ENCODE measurements at places on chromosomes 4 and X.

DNA sequence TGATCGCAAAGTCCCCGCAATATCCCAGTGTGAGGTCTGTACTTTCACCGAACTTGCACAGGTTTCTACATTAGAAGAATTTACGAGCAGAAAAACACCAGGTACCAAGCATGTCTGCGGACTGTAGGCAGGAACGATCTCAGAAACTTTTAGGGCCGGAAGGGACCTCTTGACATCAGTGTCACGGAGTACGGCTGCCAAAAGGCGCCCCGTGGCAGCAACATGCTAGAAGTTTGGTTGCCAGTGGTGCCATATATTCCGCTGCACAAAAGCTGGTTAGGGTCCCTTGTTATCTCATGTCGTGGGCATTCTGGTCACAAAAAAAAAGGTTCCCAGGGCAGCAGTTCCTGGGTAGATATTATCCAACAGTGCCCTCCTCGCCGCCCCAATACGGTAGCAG is 61.0 kb upstream of the DCAF8L1 start:
- DNase-seq = no peak

DNA sequence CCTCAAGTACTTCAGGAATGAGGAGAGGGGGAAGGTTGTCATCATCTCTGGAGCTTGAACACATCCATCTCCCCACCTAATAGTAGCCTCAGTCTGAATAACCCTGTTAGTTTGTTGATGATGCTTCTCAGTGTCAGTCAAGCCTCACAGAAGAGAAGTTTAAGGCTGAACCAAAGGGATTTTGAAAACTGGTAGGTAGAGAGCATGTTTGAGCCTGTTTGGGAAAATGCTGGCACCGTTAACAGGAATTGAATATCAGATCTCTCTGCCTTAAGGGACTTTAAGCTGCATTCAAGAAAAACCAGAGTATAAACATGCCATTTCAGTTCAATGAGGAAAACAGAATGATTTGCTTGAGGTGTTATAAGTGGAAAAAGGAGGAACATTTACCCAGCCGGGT is 73.1 kb downstream of the MAPK10 start:
- no peak for DNase-seq

- no peak for DNase-seq
Observed at GRCh38 chr4:19038231-19038630, 1016.7 kb upstream of the LCORL start.

DNA sequence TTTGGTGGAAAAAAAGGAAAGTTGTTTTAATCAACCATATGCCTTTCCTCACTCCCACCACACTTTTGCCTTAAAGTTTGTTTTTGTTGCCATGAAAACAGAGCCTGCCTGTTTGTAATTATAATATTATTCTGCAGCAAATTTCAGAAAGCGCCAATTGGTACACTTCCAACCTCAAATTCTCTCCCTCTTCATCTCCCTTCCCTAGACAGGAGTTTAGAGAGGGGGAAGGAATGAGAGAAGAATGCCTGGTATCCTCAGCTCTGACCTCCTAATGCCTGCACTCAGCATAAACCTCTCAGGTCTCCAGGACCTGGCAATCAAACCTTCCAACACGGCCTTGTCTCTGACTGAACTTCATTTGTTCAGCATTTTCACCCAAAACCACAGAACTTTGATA is 138.4 kb upstream of the HCCS start:
- no peak for DNase-seq

DNA sequence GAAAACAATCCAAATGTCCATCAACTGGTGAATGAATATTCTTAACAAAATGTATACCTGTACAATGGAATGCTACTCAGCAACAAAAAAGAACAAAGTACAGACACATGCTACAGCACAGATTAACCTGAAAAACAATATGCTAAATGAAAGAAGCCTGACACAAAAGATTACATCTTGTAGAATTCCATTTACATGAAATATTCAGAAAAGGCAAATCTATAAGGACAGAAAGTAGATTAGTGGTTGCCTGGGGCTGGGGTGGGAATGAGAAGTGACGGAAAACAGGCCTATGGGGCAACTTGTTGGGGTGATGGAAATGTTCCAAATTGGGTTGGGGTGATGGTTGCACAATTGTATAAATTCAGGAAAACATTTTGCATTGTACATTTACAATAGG is 219.1 kb upstream of the GPC4 start:
- no peak for DNase-seq

DNA sequence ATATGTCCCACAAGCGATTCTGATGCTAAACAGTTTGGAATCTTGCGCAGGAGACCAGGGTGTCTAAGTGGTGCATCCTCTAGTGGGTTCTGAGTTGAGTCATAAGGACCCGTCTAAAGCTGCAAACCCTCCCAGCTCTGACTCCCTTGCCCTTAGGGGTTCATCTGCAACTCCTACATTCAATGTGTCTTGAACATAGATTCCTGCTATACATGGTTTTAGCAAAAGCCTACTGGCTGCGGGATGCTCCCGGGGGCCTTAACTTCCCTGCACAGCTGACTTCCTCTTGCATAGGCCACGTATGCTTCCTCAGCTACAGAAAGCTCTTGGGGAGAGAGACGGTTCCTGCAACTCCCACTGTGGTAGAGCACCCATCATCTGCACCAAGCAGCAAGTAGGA is 236.7 kb downstream of the EVC2 start:
- DNase-seq = no peak

GRCh38 chr4:7170012-7170411 is 22.3 kb upstream of the SORCS2 start:
- DNase-seq = no peak

DNA sequence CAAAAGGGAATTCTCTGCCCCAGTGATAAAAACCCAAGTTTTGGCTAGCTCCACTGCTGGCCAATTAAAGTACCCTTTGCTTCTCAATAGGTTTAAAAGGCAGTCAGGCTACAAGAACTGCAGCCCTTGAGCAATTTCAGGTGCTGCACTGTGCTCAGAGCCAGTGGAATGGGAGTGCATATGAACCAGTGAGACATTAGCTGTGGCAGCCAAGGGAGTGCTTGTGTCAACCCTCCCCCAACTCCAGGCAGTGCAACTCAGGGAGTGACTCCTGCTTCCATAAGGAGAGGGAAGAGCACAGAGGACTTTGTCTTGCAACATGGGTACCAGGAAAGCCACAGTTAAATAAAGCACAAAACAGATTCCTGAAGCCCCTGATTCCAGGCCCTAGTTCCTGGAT is 61.6 kb upstream of the VAMP7 start:
- no peak for DNase-seq

- no peak for DNase-seq
Observed at GRCh38 chr4:140995058-140995457, 138.2 kb downstream of the RNF150 start.

- no peak for DNase-seq
Observed at GRCh38 chr4:154348657-154349056, 142.9 kb downstream of the DCHS2 start.

GRCh38 chr4:74402692-74403456 is 37.9 kb downstream of the EREG start:
- no peak for DNase-seq

GRCh38 chr4:119861731-119862130 is 204.9 kb downstream of the MAD2L1 start:
- DNase-seq = no peak

- DNase-seq = no peak
Observed at GRCh38 chr4:149630064-149630463, 185.6 kb downstream of the IQCM start.

- DNase-seq = no peak
Observed at GRCh38 chr4:76306882-76307659, 538 bp downstream of the STBD1 start.

Measured in activated T-cell treated with anti-CD3 and anti-CD28 coated beads for 4 hours (primary cell).